ENCODE measurements at places on chromosomes 3 and 15.

DNA sequence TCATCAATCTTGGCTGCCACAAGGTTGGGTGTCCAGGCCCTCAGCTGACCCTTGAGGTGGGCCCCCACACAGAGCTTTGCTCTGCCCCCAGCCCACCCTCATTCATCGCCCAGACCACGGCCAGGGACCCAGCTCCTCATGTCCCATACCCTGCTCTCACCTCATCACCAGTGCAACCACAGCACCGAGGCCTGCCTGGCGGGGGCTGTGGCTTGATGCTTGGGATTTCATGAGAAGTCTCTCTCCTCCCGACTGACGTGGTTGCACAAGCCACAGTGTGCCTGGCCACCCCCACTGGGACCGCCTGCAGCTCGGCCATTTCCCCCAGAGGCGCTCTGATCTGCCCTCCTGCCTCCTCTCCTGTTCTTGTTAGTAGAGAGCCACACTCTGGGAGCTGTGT, 45.4 kb upstream of the MTMR10 start:
- no peak for DNase-seq

DNA sequence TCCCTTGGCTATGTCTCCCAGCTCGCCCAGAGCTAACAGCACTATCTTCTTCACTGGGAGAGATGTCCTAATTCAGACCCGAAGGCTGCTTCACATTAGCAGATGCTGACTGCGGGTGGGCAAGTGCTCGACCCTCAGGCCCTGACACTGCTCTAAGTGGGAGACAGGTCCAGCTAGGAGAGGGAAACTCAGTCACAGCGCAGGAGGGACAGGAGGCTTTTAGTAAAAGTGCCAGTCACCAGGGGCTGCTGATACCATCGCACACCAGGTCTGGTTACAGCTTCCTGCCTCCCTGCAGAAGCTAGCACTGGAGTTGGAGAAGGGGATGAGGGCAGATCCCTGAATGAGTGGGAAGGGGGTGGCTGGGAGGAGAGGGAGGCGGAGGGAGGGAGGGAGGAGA, 365.8 kb upstream of the RGMA start:
- DNase-seq = no peak

DNA sequence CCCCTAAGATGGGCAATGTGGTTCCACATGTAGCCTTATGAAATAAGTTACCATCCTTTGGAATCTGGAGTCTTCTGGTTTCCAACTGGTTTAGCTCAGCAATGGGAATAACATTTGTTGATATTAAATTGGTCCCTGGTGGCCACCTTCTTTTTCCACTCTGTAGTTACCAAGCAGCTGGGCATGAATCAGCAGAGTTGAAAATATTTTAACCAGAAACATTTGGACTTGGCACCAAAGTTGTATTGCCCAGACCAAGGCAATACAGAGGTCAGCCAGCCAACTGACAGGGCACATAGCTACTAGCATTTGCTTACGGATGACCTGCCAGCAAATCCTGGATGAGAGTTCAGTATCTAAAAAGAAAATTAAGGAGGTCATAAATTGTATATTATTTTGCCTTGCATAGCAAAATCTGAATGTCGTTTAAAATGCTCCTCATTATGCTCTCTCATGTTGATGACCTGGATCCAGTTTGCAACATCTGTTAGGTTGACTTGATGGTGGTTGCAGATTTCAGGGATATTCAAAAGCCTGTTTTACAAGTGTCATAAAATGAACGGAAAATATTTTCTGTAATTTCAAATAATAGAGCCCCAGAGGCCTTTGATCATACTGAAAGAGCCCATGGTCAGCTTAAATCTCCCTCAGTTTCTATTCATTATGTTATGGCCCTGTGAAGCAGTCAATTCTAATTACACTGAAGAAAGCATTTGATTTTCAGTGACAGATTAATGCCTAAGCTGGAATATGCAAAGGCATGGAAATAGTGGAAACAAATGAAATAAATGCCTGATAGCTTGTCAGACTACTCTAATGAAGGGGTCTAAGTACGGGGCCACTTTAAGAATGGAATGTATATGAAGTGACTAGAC, 54.6 kb downstream of the PPM1L start:
- no peak for DNase-seq

GRCh38 chr3:15271785-15272381, 60.5 kb downstream of the SH3BP5 start:
- peak; percentile 76 for DNase-seq

- DNase-seq = no peak
Observed at GRCh38 chr3:74537857-74538256, 76.6 kb downstream of the CNTN3 start.

DNA sequence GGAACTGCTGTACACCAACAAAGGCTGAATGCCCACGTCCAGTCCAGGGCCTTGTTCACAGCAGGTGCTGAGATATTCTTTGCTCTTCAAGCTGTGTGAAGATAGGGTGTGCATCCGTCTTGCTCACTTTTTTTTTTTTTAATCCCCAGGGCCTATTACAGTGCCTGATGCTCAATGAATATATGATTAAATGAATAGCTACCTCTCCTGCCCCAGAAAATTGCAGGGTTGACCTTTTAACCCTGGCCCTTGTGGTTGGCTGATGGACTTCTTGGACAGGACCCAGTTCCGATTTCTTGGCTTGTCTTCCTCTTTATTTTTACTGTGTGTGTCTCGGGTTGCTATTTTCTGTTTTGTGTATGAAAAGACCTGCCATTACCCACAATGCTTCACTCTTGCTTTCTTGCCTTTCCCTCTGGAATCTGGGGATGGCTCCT, 2.9 kb upstream of the FYTTD1 start:
- no peak for DNase-seq

- no peak for DNase-seq
Observed at GRCh38 chr3:194276768-194277103, 74.4 kb downstream of the CPN2 start.

DNA sequence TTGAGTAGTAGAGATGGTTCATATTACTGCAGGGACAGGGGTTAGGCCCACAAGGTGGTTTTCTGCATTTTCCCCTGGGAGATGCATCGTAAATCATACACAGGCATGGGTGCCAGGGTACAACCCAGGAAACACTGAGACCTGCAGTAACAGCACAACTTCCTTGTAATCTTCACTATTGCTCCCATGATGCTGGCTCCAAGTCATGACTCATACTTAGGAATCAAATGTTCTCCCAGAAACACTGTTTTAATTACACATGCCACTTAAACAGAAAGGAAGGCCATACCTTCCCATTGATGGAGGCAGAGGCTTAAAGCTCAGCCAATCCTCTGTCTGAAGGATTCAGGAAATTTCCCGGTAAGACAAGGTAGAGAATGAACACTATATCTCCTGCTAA, 106.5 kb downstream of the ERC2 start:
- DNase-seq = no peak

- no peak for DNase-seq
Observed at GRCh38 chr3:100338911-100339310, 4.4 kb downstream of the NIT2 start.

DNA sequence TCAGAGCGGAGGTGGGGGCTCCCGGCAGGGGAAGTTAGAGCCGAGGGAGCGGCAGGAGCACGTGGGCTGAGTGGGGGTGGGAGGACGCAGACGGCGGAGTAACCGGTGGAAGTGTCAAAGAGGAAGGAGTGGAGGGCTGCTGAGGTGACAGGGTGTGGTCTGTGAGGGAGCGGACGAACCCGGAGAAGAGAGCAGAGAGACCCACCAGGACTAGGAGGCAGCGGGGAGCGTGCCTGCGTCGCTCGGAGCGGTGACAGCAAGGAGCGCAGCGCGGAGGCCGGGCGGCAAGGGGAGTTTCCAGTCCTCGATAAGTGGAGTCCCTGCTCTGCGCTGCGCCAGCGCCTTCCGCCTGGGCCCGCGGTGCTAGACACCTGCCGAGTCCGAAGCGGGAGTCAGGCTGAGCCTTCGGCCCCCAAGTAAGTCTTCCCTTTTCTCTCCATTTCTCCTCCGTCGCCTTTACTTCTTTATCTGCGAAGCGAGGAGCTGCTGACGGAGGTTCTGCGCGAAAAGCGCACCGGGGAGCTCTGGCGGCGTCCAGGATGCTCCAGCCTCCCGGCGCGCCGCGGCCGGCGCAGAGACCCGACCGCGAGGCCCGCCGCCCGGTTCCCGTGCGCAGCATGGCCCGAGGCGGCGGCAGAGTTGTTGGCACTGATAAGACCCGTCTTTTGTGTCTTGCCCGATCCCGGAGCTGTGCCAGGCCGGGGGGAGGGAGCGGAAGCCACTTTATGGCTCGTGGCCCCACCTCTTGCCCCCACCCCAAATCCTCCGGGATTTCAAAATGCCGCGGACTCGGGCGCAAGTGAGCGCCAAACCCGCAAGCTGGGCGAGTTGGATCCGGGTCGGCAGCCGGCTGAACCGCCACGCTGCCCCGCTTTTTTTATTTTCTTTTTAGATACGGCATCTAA, 533.0 kb upstream of the SEMA6D start:
- DNase-seq = peak; percentile 21

Measured in activated T-cell treated with anti-CD3 and anti-CD28 coated beads, Interleukin-2, amount 50 U/mL, for 72 hours (primary cell).